ENCODE measurements at places on chromosomes 2 and 18.

- DNase-seq: no peak
Measured at GRCh38 chr2:171837736-171838135, 56.3 kb downstream of the SLC25A12 start.

DNA sequence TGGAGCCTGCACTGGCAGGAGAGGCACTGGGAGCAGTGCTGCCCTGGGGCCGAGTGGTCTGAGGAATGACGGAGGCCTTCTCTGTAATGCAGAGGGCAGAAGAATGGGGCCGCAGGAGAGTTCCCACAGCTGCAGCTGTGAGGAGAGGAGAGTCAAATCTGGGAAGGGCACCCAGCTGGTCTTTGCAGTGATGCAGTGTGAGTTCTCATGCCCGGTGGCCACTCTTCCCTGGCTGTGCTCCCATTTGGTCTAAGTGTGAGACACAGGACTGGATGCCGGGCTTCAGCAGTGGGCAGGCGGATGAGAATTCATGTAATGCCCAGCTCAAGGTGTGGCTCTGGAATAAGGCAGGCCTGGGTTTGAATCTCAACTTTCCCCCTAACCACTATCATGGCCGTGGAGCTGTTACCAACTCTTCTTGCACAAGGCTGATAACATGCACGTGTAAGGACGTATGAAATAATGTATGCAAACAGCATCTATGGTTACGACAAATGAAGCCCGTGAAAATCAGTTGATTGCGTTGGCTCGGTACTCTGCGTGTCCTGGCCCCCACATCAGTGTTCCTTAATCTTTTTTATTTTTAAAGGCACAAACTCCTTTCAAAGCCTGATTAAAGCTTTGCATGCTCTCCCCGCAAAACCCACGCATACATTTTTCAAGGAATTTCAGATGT lies 71.6 kb downstream of the ACKR3 start:
- DNase-seq: no peak

GRCh38 chr2:17245906-17246305 lies 272.3 kb downstream of the RAD51AP2 start:
- DNase-seq: peak; percentile 12

DNA sequence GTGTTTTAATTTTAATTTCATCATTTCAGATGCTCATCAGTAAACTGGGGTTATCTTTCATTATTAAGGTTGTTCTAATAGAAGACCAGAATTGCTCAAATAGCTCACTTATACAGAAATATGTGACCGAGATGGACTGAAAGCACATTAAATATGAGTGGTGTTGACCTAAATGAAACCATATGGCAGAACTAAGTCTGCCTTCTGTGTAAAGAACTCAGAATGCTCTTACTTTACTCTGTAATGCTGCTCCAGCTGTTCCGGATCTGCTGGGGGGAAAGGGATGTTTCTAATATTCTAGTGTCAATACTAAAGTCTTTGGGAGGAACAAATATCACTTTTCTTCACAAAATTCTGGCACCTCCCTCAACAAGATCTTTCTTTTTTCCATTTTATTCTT lies 131.0 kb downstream of the DPP4 start:
- no peak for DNase-seq

DNA sequence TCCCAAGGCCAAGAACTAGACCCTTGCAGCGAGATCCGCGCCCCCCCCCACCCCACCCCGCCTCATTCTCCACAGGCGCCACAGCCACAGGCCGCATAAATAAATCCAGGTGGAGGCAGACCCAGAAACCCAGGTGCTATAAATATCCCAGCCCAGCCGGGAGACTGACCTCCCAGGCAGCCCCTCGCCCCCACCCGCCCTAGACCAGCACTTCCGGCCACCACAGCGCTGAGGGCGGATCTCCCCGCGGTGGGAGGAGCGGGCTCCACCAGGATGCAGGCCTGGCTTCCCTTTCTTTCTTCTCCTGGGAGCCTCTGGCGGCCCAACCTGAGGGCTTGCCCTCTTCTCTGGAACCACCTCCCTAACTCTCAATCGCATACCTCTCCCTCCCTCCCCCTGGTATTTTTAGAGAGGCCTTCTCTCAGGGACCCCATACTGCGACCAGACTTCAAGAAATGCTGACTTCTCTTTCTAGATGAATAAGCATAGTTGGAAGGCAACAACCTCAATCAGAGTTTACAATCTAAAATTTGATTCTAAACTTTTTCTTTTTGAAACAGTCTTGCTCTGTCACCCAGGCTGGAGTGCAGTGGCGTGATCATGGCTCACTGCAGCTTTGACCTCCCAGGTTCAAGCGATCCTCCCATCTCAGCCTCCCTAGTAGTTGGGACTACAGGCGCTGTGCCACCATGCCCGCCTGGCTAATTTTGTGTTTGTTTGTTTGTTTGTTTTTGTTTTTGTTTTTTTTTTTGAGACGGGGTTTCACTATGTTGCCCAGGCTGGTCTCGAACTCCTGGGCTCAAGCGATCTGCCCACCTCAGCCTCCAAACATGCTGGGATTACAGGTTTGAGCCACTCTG lies 55.0 kb downstream of the PKDCC start:
- peak; percentile 70 for DNase-seq

GRCh38 chr2:106107509-106108131 lies 86.5 kb downstream of the UXS1 start:
- DNase-seq: no peak

- no peak for DNase-seq
Measured at GRCh38 chr2:96236882-96237281, 28.3 kb upstream of the STARD7 start.

- no peak for DNase-seq
Measured at GRCh38 chr2:86788881-86789686, 1.6 kb downstream of the CD8A start.

- no peak for DNase-seq
Measured at GRCh38 chr2:29580223-29580622, 341.2 kb downstream of the ALK start.

DNA sequence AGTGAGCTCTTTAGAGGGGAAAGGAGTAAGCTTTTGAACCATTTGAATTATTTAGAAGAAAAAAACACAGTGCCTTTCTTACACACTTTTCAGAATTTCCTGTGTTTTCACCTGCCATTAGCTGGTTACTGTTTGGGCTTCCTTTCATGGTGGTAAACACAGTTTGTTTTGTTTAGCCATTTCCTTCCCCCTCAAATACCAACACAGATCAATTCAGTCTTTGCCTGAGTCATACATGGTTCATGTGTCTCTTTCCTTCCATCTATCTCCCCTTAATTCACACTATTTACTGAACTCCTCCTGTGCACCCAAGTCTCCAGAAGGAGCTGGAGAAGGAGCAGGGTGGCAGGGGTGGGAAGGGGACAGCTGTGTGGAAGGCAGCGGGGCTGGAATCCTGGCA lies 45.0 kb downstream of the TCF7L1 start:
- DNase-seq: no peak

DNA sequence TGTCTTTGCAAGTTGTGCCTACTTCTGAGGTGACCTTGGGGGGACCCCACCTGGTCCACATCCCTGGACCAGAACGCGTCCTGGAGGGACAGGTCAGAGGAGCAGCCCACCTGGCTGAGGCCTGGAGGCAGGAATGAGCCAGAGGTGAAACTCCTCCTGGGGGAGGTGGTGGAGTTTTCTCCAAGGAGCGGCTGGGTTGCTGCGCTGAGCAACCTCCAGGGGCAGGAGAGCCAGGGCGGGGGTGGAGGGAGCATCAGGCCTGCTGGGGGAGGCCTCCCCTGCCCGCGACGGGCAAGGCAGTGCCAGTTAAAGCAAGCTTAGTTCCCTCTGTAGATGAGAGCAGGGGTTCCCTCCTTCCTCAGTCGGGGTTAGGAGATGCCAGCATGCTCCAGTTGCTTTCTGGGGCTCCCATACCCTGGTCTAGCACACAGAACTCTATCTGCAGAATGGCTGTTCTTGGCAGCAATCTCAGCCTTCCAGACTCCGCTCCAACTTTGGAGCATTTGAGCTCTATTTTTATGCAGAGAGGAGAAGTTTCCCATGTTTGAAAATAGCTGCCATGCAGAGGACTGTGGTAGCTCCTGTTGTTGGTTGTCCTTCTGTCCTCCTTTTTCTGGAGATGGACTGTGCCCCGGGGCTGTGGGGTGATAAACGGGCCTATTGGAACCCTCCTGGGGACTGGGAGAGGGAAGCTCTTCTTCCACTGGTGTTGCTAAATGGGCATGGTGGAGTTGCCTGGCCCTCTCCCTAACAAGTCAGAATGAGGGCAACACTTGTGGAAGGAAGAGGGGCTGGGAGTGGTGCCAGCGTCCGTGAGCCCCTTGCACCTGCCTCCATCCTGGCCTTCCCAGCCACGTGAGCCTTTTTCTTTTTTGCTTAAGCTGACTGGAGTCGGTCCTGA lies 39.1 kb downstream of the B3GNT2 start:
- DNase-seq: no peak

DNA sequence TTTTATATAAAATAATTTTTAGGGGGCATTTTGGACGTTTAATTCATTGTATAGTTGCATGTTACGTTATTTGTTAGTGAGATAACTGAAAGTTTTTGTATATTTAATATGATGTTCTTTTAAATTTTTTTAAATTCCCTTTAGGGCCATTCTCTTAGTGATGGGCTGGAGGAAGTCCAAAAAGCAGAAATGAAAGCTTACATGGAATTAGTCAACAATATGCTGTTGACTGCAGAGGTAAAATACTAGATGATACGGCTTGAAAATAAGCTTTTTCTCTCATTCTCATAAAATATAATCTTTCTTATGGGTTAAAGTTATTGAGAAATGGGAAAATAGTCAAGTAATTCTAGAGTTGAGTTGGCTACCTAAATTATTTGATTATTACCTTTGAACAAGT lies 58.9 kb downstream of the MTX2 start:
- DNase-seq: no peak

GRCh38 chr2:44940732-44941464 lies 604 bp upstream of the SIX3 start:
- no peak for DNase-seq

GRCh38 chr18:3603421-3604234 lies 153.7 kb downstream of the TGIF1 start:
- DNase-seq: no peak

GRCh38 chr2:54579061-54579681 lies 123.0 kb downstream of the SPTBN1 start:
- no peak for DNase-seq

DNA sequence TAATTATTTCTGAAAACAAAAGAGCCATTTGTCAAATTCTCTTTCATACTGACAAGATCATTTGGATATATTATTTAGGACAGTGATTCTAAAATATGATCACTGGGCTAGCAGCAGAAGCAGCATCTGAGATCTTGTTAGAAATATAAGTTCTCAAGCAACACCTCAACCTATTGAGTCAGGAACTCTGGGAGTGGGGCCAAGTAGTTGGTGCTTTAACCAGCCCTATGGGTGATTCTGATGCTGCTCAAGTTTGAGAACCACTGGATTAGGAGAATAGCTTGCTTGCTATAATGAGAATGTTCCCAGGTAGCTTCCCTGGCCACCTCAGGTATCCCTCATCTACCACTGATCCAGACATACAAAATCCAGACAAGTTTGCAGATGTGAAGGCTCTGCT lies 466.9 kb upstream of the CELF4 start:
- DNase-seq: no peak

GRCh38 chr2:88658326-88658725 lies 31.1 kb upstream of the EIF2AK3 start:
- no peak for DNase-seq

- DNase-seq: no peak
Measured at GRCh38 chr2:217225596-217225995, 365.7 kb upstream of the TNP1 start.

DNA sequence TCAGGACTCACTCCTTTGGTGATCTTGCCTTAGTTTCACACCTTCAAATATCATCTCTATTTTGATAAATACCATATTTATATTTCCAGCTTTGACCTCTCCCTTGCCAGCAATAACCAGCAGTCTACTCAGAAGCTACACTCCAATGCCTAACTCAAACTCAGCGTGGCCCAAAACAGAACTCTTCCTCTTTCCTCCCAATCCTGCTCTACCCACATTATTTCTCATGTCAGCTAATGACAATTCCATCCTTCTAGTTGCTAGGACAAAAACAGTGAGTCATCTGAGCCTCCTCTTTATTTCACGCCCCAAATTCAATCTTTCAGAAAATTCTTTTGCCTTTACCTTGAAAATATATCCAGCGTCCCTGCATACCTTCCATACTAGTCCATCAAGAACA lies 23.5 kb downstream of the CYRIA start:
- DNase-seq: no peak

GRCh38 chr2:102147935-102148334 lies 5.4 kb downstream of the IL1R1 start:
- DNase-seq: no peak

GRCh38 chr2:70959851-70960832 lies 18.3 kb upstream of the ANKRD53 start:
- no peak for DNase-seq

DNA sequence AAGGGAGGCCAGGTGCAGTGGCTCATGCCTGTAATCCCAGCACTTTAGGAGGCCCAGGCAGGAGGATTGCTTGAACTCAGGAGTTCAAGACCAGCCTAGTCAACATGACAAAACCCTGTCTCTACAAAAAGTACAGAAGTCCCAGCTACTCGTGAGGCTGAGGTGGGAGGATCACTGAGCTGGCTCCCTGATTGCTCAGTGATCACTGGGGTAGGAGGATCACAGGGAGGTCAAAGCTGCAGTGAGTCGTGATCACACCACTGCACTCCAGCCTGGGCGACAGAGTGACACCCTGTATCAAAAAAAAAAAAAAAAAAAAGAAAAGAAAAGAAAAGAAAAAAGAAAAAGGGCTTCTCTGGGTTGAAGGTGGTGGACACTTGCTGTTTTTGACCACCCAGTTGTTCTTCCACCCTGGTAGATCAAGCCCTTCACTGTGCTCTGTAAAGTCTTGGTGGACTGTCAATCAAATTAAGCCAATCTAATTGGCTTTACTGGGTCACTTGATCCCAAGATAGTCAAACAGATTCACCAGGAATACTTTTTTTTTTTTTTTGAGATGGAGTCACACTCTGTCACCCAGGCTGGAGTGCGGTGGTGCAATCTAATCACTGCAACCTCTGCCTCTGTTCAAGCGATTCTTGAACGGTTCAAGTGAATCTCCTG lies 191.6 kb downstream of the AGPS start:
- no peak for DNase-seq

DNA sequence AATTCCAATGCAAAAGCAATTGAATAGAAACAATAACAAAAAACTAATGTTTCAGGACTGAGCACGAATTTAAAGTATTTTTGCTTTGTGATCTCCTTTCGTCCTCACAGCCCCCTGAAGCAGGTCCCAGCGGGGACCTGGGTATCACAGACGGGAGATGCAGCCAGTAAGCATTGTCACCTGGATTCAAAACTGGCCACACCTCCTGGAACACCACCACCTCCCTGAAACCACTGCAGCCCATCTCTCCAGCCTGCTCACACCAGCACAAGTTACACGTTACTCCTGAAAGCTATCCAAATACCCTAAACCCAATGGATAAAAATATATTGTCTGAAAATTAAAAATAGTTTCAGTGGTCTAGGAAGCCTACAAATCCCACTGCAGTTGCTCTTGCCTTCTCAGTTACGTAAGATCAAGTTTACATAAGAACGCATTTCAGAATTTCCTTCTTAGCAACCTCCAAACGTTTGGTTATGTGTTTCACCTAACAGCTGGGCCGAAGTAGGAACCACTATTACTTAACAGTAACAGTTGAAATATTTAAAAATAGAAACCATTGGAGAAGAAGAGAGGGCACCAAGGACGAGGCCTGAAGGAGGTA lies 178.0 kb downstream of the HDAC4 start:
- no peak for DNase-seq

Data from left renal pelvis (tissue), 4 donors.